T-helper 1 cell treated with Interleukin-12 subunit alpha and Interleukin-12 subunit beta and Interleukin-4 antibody, amounts not matched to agents 30 ng/mL and 1 ng/mL, for 36 hours (primary cell): ENCODE measurements at places on chromosomes 16 and 17. TPM values are rescaled to one million over a fixed set of nuclear protein-coding genes. Genes with fewer than 3 reads are reported as not detected.

The CXCL16 gene
- total RNA-seq = 3.3 and 4.4 TPM in 2 replicates

The CNTNAP4 gene
- total RNA-seq = not detected in 2 replicates

The SDK2 gene
- total RNA-seq = 3.9 and 4.0 TPM in 2 replicates

The DHX58 gene
- 76.9 and 80.6 TPM in 2 replicates for total RNA-seq

The RGS11 gene
- 0.07 and 0.27 TPM in 2 replicates for total RNA-seq

The CD19 gene
- not detected in 2 replicates for total RNA-seq

The EFCAB13 gene
- total RNA-seq = 3.1 TPM in 2 replicates

The WNT9B gene
- total RNA-seq = not detected in 2 replicates

The HOXB1 gene
- not detected in 2 replicates for total RNA-seq

The ERN2 gene
- not detected in 2 replicates for total RNA-seq

The TBC1D16 gene
- 0.85 and 0.88 TPM in 2 replicates for total RNA-seq

The MYH3 gene
- total RNA-seq = 6.1 TPM in 2 replicates

The NUDT7 gene
- 5.6 and 5.9 TPM in 2 replicates for total RNA-seq

The KIF19 gene
- total RNA-seq = 0.22 and 0.27 TPM in 2 replicates

The NAGLU gene
- total RNA-seq = 19.6 and 22.2 TPM in 2 replicates

The CCL1 gene
- total RNA-seq = 22.4 and 27.2 TPM in 2 replicates
